Foreskin keratinocyte (primary cell): ENCODE measurements at places on chromosomes 6 and 20. TPM values are rescaled to one million over a fixed set of nuclear protein-coding genes. Genes with fewer than 3 reads are reported as not detected.

DNA sequence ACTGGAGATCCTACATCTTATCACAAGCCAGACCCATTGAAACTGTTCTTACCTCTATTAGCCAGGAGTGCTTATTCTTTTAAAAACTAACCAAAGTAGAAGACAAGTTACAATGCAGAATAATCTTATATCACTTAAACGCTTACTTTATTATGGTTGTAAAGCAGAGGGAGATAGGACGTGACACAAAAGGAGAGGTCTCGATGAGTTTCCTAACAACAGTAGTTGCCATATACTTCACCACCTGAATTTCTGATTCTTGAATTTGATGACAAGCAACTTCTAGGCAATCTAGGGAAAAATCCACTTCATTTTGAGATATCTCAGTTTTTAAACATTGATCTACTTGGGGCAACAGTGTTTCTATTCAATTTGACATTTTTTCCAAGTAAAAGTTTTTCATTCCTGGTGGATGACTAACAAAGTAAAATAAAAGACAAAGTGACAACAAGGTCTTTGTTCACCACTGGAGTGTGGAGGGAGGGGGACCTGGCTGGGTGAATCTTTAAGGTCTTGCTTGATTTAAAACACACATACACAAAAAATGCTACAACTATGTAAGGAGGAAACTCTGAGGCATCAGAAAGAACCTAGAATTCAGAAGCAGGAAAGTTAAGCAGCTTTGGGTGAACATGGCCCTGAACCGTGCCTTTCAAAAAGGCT is 110.9 kb downstream of the SMLR1 start:
- peak; percentile 2 for DNase-seq

GRCh38 chr20:12287575-12287974 is 369.9 kb downstream of the BTBD3 start:
- DNase-seq, result peak; percentile 42

The AVP gene
- total RNA-seq, result not detected in 2 replicates

The C4B gene
- 1.5 and 1.7 TPM in 2 replicates for total RNA-seq

The CCDC167 gene
- total RNA-seq, result 24.8 and 27.4 TPM in 2 replicates

The DEFB124 gene
- total RNA-seq, result not detected in 2 replicates
